ENCODE measurements at places on chromosomes 16 and 17. TPM values are rescaled to one million over a fixed set of nuclear protein-coding genes. Genes with fewer than 3 reads are reported as not detected.

- no peak for DNase-seq
Observed at GRCh38 chr17:32112416-32112815, 29.9 kb upstream of the RHOT1 start.

DNA sequence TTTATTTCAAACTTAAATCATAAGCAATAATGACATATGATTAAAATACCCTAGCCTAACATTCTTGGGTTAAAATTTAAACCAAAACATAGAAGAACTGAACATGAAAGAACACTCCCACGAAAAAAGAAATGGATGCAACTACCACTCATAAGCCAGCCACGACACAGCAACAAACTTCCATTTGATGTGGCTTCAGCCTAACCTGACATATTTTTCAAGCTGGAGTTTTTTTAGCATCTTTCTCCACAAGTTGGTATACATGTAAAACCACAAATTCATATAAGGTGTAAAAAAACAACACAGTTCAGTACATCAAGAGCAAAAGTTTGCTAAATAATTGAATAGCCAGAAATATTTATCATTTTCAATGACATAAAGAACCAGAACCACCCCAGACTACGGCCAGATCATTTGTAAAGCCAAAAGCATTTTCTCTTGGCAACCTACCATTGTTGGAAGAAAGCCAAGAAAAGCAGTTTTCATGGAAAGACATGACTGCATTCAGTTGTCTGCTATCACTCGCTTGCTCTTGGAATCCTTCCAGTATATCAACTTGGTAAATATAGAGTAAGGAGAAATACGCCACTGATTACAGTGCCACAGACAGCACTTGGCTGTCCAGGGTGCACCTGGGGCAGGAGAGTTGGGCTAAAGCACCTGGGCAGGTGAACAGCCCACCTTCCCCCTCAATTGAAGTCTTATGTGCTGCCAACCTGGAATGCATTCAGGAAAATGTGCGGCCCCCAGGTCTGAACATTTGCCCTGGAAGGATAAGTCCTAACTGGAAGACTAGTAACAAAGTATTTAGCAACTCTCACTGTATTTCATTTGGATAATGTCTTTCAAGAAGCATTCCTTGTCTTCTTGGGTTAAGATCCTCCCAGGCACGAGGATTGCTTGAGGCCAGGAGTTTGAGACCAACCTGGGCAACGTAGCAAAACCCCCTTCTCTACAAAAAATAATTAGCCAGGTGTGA, 60.5 kb downstream of the CREBBP start:
- DNase-seq: no peak

DNA sequence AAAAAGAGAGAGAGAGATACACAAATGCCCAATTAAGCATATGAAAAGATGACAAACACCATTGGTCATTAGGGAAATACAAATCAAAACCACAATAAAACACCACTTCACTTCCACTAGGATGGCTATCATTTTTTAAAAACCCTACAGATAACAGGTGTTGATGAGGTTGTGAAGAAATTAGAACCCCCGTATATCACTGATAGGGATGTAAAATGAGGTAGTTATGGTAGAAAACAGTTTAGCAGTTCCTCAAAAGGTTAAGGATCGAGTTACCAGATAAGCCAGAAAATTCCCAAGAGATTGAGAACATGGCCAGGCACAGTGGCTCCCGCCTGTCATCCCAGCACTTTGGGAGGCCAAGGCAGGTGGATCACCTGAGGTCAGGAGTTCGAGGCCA, 2.8 kb downstream of the P2RX5 start:
- no peak for DNase-seq

DNA sequence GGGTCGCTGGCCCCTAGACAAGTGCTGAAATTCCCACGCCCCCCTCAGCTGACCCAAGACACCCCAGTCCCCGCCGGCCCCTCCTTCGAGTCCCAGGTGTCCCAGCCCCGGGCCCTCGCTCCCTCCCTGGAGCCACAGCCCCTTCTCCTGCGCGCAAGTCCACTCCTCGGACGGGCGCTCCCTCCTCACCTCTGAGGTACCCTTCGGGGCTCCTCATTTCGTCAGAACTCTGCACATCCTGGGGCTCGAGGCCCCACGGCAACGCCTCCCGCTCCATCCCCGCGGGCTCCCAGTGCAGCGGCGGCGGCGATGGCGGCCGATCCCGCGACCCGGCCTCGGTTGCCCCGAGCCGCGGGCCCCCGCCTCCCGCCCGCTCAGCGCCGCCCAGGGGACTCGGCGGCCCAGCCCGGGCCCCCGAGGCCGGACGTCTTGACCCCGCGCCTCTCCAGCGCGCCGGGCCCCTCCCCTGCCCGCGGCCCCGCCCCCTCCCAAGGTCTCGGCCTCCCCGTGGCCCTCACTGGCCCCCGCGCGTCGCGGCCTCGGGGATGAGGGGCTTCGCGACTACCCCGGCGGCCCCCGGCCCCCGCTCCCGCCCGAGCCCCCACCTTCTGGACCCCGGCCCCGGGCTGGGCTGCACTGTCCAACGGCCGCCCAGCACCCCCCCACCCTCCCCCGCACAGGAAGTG, at the start of gene ZNF768:
TSS of gene ZNF768 (minus strand) at position 430 of the 686 bp plus-strand sequence. CDS start at position 277, 153 bp downstream.
- DNase-seq: peak; percentile 73

GRCh38 chr17:81418710-81419318, 23.6 kb downstream of the BAHCC1 start:
- no peak for DNase-seq

GRCh38 chr17:2319051-2319450, 15.3 kb downstream of the SRR start:
- no peak for DNase-seq

The KCNJ18 gene
- total RNA-seq: not detected

The TMIGD1 gene
- total RNA-seq: not detected

The BCO1 gene
- not detected for total RNA-seq

The NXPH3 gene
- not detected for total RNA-seq

The TEX19 gene
- not detected for total RNA-seq
